CD4-positive, alpha-beta T cell treated with Interleukin-1 beta for 1 hour (primary cell): ENCODE measurements at places on chromosomes 1 and 21.

DNA sequence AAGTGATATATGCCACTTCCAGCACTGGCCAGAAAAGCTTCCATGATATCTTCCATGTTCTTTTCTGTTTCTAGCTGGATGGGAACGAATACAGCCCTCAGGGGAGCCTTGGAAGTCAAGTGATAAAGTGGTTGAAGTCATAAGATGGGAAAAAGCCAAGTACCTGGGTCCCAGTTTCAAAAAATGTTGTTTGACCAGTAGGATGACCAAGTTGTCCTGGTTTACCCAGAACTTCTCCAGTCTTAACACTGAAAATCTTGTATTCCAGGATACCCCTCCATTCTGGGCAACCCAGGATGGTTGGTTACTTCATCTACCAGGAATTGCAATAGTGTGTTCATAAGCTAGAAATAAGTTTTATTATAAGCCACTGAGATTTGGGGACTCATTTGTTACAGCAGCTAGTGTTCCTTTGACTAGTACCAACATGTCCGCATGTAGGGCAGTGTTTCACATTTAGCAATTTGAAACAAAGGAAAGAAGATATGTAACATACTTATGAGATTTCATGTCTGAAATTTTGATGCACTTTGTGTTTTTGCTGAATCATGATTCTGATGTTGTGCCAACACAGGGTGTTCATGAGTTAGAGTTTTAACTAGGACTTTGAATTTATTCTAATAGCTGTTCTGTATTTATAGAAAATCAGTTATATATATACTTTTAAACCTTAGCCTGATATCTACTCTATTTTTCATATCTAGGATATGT, 139.9 kb downstream of the TPR start:
- DNase-seq: no peak

DNA sequence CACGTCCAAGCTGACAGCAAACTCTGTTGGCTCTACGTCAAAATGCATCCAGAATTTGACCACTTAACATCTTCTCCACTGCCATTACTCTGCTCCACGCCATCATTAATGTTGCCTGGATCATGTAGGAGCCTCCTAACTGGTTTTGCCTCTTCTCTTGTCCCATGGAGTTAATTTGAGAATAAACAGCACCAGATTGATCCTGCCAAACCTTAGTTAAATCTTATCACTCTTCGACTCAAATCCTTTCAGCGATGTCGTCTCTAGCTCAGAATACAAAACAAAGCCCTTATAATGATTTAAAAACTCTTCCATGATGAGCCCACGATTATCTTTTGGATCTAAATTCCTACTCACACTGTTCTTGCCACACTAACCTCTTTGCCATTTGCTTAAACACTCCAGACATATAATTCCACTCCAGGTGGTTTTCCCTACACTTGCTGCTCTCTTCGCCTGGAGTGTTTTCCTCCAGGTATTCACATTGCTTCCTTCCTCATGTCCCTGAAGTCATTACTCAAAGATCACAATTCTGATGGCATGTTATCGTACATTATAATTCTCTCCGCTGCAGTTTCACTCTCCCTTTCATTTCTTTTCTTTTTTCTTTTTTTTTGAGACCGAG, 90.7 kb upstream of the KCNK2 start:
- DNase-seq: no peak

- DNase-seq: no peak
Measured at GRCh38 chr1:161872506-161872905, 106.4 kb downstream of the ATF6 start.

- no peak for DNase-seq
Measured at GRCh38 chr1:56452027-56453011, 127.0 kb downstream of the PLPP3 start.

GRCh38 chr1:203551550-203551949, 57.6 kb downstream of the OPTC start:
- DNase-seq: no peak

DNA sequence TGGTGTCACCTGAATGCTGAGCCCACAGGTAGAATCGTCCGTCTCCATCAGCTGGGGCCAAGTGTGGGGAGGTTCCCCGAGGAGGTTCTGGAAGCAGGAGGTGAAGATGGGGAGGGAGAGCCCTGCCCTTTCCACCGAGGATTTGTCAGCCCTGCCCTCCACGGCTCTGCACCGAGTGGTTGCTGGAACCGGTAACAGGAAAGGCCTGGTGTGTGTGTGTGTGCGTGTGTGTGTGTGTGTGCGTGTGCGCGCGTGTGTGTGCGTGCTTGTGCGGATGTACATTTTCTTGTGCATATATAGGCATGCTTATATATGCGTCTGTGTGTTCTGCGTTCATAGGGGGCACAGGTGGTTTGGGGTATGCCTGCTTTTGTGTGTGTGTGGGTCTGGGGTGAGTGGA, 3.5 kb downstream of the NBL1 start:
- DNase-seq: peak; percentile 19

GRCh38 chr1:23908453-23909341, 4.5 kb downstream of the CNR2 start:
- DNase-seq: peak; percentile 27
